Progenitor cell of endocrine pancreas (in vitro differentiated cells): ENCODE measurements at places on chromosomes 4 and X. TPM values are rescaled to one million over a fixed set of nuclear protein-coding genes. Genes with fewer than 3 reads are reported as not detected.

DNA sequence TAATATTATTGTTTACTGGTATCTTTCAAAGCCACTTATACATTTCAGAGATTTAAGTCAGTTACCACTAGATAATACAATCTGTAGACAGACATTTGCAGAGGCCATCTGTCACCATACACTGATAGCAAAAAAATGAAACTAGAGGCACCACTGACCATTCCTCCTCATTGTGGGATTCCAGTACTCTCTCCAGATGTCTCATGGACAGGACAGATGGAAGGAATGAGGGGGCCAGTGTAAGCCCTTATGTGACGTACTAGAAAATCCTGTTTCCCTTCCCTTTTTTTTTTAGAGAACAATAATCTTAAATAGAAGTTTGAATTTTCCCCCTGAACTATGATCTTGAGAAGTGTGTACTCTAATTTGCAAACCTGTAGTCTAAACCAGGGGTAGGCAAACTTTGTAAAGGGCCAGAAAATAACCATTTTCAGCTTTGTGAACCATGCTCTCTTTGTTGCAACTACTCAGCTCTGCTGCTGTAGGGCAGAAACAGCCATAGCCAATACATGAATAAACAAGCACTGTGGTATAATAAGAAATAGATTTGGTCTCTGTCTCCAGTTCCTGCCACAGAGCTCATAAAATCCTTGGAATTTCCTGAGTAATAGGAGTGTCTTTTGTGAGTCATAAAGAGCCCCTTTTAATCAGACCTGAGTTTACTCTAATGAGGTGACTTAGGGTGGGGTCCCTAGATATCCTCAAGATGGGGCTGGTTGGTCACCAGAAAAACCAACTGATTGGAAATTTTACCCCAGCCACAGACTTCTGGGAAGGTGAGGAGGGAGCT, 90.4 kb downstream of the MOSPD2 start:
- no peak for DNase-seq
- H3K27ac ChIP-seq = no peak overlapping the region
- no peaks in the 10 kb centered on the region for H3K27me3 ChIP-seq

COL4A5 gene
- total RNA-seq = 276 and 291 TPM in 2 replicates

HDAC8 gene
- 37.6 and 38.4 TPM in 2 replicates for total RNA-seq

GRCh38 chrX:50618788-50619558, 148.3 kb upstream of the DGKK start:
- H3K36me3 ChIP-seq = no peaks in the 10 kb centered on the region
- H3K27me3 ChIP-seq = no peaks in the 10 kb centered on the region
- DNase-seq = no peak

DNA sequence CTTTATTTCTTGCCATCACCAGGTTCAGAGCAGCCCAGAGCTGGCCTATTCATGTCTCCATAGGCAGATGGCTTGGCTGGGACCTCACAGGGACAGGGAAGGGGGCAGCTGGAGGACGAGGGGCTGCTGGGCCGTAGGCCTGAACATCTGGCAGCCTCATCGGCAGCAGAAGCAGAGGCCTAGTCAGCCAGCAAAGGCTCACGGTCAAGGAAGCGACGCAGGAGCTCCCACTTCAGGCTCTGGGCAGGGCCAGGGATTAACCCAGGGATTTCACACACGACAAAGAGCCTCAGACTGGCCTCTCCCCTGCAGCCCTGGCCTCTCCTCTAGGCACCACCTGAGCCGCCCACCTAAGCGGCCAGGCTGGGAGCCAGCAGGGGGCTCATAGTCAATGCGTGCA, 46.0 kb upstream of the MAN2B2 start:
- peaks cover 6% of the 10 kb centered on the region for H3K27me3 ChIP-seq
- no peak overlapping the region for H3K4me3 ChIP-seq
- H3K27ac ChIP-seq = no peak overlapping the region
- H3K4me1 ChIP-seq = no peaks in the 10 kb centered on the region

GRCh38 chr4:3404546-3404945, 37.2 kb upstream of the HGFAC start:
- no peak overlapping the region for H3K27ac ChIP-seq
- H3K27me3 ChIP-seq = no peaks in the 10 kb centered on the region
- no peak overlapping the region for H3K4me3 ChIP-seq
- DNase-seq = no peak

DNA sequence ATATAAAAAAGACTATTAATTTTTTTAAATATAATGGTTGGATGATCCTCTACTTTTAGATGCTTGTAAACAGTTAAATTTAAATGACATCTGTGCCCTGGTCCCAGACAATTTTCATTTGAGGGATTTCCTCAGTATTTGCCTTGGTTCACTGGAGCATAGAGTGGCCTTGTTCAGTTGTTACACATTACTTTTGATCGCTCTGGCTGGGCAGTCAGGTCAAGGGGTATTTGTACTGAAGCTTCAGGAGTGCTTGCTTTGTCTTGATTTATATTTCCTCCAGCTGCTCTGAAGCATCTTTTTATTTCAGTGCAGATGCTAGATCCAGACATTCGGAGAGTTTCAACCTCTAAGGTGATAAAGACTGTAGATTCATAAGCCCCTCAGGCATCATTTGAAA, 50.0 kb downstream of the COMMD8 start:
- peaks cover 10% of the 10 kb centered on the region for H3K27me3 ChIP-seq
- H3K27ac ChIP-seq = no peak overlapping the region
- no peak for DNase-seq
- no peak overlapping the region for H3K4me3 ChIP-seq
